ENCODE measurements at places on chromosomes 1 and 21.
A peak's percentile ranks its signal among the peaks of the same experiment; 100 is the strongest.

DNA sequence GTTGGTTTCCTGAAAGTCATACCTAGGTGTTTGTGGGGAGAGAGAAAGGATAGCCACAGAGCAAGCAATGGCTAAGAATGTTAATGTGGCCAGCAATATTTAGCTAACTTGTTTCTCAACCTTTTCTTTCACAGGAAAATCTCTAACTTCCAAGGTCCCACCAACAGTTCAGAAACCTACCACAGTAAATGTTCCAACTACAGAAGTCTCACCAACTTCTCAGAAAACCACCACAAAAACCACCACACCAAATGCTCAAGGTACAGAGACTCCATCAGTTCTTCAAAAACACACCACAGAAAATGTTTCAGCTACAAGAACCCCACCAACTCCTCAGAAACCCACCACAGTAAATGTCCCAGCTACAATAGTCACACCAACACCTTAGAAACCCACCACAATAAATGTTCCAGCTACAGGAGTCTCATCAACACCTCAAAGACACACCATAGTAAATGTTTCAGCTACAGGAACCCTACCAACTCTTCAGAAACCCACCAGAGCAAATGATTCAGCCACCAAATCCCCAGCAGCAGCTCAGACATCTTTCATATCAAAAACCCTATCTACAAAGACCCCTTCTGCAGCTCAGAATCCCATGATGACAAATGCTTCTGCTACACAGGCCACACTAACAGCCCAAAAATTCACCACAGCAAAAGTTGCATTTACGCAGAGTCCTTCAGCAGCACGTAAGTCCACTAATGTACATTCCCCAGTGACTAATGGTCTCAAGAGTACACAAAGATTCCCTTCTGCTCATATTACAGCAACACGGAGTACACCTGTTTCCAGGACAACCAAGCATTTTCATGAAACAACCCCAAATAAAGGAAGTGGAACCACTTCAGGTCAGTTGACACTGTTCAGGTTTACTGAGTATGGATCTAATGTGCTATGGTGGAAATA lies 15.3 kb downstream of the CD55 start:
- DNase-seq, result peak; percentile 77

DNA sequence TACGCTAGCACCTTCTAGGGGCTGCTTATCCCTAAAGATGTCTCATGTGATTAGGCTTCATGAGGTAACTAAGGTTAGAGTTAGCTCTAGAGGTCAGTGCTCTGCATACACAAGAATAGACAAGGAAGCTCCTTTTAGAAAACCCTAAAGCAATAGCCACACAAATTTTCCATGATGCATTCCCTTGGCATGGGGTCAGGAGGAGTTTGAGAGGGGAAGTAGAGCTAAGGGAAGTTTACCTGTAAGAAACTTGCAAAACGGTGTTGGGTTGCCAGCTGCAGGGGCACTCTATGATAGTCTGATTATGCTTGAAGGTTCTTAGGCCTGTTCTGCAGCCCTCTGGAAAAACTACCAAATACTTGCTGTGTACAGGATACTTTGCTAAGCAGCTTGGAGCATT lies 39.0 kb upstream of the A3GALT2 start:
- peak; percentile 30 for DNase-seq

DNA sequence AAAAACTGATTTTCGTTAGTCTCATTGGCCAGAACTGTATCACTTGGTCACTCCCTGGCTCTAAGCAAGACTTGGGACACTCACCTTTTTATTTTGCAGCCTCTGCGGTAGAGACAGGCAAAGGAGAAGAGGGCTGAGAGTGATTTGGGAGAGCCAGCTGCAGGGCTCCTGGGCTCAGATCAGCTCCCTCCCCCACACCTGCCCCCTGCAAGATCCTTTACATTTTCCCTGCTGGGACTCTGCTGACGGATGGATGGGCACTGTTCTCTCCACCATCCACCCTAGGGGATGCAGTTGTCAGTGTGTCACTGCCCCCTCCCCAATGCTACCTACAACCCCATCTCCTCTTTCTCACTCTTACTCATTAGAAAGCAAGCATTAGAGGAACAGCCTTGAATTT lies 301.1 kb upstream of the KAZN start:
- no peak for DNase-seq

DNA sequence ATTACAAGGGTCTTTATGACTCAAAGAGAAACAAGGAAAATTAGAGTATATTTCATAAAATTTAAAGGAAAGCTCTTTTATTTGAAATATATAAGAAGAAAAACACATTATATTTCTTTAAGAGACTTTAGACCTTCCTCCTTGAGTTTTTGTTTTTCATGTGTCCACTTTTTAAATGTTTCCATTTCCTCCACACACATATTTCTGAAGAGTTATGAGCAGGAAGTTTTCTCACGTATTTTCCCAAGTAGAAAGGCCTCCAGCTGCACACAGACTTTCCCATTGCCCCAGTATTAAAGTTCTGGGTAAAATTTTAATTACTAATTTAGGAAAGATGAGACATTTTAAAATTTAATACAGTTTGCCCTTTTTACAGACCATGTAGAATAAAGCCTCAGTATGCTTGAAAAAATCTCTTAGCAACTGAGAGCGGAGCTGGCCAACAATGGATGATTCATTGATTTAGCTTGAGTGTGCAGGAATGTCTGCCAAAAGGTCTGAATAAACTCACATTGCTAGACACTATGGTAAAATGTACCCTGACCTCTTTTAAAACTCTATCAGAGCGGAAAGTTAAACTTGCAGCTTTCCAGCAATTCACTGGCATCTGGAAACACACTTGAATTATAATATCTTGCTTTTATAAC lies 57.9 kb downstream of the DDAH1 start:
- peak; percentile 95 for DNase-seq

GRCh38 chr1:234841710-234842231 lies 231.8 kb upstream of the IRF2BP2 start:
- DNase-seq, result no peak

DNA sequence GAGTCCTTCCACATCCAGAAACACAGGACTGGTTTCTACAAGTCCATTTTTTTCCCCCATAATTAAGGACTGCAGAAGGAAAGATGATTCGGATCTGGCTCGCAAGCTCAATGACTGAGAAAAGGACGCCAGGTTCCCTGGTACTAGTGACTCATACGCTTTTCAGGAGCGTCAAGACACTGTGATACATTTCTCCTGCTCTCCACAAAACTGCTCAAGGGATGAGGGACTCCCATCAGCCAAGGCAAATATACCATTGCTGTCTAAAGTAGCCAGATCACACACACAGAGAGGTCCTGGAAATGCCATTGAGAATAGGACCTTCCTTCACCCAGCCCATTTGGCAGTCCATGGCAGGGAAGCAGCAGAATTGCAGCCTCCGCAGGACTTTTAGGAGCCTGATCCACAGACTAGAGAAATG lies 253.6 kb upstream of the IRF2BP2 start:
- peak; percentile 89 for DNase-seq

GRCh38 chr1:11638121-11638520 lies 16.1 kb downstream of the FBXO2 start:
- no peak for DNase-seq

GRCh38 chr21:37079211-37079824 lies 6.3 kb downstream of the TTC3 start:
- DNase-seq, result no peak
